SK-MEL-5 (cell line): ENCODE measurements at places on chromosomes 2 and 18.

DNA sequence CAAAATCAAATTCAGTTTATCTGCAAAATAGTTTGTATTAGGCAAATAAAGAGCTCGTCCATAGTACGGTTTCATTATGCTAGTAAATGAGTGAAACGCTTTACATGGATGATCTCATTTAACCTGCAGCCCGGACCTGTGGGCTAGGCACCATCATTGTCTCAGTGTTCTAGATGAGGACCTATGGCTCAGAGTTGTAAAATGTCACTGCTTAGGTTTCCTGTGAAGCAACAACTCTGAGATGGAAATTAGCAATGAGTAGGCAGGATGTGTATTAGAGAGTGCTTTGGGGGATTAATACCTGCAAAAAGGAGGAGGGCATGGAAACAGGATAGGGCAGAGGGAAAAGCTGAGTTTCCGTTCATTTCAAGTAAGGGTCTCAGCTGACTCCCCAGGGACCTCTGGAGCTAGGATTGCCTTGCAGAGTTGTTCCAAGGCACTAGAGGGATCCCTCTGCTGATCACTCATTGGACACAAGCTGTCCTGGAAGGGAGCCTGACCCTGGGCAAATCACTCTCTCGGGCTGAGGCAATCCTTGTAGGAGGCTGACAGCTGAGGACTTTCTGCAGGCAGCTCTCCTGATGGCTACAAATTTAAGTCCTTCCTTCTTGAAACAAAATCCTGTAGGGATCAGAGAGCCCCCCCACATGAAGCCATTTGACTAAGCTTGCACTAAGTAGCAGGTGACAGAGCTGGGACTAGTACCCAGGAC lies 58.8 kb upstream of the SIX2 start:
- peak; percentile 21 for DNase-seq

GRCh38 chr2:220279372-220279771 lies 651.9 kb downstream of the SLC4A3 start:
- DNase-seq = no peak

GRCh38 chr2:11444737-11445136 lies 21.2 kb downstream of the E2F6 start:
- DNase-seq = no peak

- DNase-seq = peak; percentile 27
Measured at GRCh38 chr2:9744256-9745004, 98.8 kb upstream of the TAF1B start.

- no peak for DNase-seq
Measured at GRCh38 chr2:181138816-181139215, 158.4 kb downstream of the UBE2E3 start.

- no peak for DNase-seq
Measured at GRCh38 chr2:217208867-217209266, 349.0 kb upstream of the TNP1 start.

DNA sequence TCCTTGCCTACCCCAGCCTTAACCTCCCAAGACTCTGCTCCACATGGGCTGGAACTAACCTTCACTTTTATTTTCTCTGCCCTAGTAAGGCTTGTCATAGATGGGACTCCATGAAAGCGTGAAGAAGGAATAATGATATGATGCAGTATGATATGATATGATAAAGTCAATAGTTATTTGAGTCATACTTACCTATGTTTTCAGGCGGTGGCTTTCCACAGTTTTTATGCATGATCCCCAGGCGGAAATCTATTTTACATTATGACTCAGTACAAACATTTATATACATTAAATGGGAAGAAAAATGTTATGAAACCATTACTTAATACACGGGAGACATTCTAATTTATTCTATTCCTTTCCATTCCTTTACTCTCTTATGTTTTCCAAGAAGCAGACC lies 5.6 kb downstream of the ACMSD start:
- no peak for DNase-seq

DNA sequence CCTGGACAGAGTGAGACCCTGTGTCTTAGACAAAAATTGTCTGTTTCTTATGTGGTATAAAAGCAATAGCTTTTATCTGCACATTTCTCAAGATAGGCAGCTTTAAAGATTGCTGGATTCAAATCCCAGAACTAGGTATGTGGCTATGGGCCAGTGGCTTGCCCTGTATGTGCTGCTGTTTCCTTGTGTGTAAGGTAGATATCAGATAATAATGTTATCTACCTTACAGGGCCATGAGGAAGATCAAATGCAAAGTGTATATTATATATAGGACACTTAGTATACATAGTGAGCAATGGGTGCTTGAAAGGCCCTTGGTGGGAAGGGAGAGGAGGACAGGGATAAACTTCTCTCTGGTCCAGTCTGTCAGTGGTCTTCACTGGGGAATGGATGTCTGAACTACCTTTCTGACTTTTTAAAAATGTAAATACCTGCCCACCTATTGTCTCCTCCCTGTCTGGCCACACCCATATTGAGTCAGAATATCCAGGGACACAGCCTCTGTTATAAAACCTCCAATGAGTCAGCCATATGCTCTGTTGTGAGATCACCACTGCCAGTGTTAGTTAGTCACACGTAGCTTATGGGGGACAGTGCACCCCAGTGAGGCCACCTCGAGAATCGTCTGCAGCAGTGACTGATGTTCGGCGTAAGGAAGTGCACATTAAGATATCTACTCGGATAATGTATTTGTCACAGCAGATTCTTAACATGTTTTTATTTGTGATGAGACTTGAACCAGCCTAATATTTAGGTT lies 383.4 kb downstream of the PTPRM start:
- no peak for DNase-seq

DNA sequence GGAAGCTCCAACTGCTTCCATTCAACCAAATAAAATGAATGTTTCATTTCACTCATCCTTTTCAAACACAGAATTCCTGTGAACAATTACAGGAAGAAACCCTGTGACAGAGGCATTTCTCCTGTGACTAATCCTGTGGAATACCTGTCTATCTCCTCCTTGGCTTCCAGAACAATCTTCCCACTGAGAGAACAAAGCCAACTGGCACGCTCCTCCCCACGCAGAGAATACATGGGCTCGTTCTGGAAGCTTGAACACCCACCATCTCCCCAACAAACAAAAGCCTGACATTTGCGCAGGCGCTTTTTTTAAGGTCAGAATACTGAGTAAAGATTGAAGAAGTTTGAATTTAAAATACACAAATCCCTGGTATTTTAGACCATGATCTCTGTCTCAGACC lies 104.7 kb upstream of the SLC66A3 start:
- no peak for DNase-seq

DNA sequence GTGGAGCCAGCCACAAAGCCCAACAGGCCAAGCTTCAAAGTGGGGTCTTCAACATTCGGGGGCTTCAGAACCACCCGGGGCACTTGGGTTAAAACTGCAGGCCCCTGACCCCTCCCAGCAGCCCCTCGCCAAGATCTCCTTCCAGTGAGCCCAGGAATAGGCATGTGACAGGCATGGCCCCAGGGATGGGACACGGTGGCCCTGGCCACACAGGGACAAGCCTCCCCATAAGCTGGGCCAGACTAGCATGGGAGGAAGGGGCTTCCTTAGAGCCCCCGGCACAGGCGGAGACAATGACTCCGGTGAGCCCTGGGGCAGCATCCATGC lies 52.4 kb downstream of the BIN1 start:
- no peak for DNase-seq

GRCh38 chr2:238816291-238816690 lies 31.6 kb upstream of the TWIST2 start:
- DNase-seq = no peak

DNA sequence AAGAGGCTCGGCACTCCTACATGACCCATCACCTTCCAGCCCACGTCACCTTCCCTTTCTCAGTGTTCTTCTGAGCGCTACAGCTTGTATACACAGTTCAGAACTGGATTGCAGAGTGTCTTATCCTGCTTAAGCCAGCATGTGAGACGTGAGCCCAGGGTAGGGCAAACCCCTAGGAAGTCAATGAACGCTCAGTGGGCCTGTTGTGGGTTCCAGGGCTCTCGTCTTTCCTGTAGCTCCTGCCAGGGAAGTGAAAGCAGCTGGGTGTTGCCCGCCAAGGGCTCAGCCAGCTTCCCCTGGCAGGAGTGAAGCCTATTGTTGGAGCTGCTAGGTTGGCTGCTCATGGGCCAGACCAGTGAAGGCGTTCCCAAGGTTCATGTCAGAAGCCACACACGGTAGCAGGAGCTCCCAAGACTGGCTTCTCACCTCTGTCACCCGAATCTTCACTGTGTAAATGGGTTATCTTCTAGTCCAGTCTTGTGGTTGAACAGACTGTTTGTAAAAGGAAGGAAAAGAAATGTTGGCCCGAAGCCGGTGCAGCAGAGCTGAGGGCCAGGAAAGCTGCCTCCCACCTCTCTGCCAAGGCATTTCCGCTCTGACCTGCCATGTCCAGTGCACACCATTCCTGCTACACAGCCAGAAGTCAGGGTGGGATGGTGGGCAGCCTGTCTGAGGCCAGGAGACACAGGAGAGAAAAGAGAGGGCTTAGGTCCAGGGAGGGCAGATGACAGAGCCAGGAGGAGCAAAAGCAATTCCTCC lies 69.6 kb upstream of the RMDN2 start:
- DNase-seq = no peak

GRCh38 chr2:11744631-11745394 lies 1.6 kb upstream of the LPIN1 start:
- peak; percentile 46 for DNase-seq

GRCh38 chr2:62485761-62486438 lies 20.1 kb downstream of the TMEM17 start:
- no peak for DNase-seq

DNA sequence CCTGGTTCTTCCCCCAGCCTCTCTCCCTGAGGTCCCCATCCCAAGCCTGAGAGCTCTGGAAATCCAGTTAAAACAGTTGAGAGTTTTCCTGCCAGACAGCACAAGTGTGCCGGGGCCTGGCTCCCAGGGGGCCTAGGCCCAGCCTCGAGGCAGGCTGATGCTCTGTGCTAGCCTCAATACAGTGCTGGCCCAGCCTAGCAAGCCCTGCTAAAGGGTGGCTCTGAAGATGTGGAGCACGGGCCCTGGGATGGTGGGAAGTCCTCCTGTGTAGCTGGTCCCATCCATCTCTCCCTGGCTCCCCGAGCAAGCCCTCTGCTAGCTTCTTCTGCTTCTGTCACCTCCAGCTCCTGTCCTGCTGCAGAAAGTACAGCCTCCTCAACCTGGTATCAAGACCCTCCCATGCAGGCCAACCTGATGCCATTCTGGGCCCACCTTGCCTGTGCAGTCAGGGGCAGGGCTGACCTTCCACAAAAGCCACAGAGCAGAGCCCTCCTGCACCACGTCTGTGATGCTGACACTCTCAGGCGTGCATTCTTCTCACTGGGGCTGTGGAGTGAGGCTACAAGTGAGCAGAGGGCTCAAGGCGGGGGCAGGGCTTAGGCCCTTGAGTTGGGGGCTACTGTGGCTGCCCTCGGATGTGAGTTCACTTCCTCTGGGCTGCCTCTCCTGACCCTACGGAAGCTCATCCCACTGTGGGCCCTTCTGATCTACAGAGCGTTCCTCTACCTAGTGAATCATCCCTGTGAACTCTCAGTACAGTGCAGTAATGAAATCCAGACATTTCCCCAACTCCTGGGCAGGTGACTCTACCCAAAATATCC lies 60.1 kb upstream of the LAPTM4A start:
- DNase-seq = no peak

DNA sequence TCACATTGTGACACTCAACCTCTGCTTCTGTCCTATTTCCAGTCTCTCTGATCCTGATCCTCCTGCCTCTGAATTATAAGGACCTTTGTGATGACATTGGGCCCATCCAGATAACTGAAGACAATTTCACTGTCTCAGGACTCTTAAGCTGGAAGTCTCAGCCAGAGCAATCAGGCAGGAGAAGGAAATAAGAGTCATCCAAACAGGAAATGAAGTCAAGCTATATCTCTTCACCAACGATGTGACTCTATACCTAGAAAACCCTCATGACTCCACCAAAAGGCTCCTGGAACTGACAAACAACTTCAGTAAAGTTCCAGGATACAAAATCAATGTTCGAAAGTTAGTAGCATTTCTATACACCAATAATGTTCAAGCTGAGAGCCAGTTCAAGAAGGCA lies 29.3 kb upstream of the TWIST2 start:
- DNase-seq = no peak

- DNase-seq = no peak
Measured at GRCh38 chr2:182319556-182320505, 107.0 kb downstream of the PDE1A start.

- DNase-seq = peak; percentile 81
Measured at GRCh38 chr2:62158444-62159121, 37.3 kb upstream of the B3GNT2 start.

DNA sequence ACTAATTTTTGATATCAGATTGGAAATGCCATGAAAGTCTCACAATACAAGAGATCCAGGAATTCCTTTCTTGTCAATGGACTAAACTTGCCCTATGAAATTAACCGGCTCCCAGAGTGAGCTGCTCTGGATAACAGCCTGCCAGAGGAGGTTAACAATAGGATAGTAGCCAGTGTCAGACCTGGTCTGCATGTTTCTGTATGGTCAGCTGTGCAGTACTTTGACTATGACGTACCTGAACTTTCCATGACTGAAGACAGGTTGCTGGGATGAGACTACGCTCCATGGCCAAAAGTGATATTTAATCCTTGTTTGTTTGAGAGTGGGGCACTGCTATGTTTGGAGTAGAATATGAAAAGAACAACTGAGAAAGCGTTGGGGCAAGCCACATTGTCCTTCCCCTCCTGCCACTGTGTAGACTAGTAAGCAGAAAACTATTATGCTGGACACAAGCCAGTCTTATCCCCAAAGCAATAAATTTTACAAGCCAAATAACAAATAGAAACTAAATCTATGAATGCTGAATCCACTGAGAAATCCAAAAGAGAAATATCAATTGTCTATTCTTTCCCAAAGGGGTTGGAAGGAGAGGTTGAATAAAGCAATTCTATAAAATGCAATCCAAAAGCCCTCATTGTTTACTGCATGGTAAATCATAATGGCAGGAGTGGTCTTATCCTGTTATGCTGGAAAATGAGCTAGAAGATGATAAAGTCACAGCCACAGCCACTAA lies 115.5 kb upstream of the CYP26B1 start:
- peak; percentile 5 for DNase-seq

DNA sequence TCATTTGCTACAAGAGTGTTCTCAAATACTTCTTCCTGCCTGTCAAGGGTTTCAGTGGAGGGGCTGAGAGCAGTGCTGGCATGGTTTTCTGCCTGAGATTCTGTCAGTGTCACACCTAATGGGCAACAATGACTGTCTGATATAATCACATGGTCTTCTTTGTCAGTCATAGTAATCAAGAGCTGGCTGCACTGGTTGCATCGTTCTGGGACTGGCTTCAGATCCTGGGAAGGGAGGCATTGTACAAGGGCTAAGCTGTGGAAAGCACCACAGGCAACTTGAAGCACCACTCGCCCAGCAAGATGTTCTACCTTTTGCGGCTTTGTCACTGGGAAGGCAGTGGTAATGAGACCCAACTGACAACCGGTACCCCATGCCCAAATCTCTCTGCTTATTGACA lies 19.6 kb downstream of the ALS2 start:
- DNase-seq = no peak

GRCh38 chr2:189609853-189610252 lies 29.3 kb upstream of the SLC40A1 start:
- DNase-seq = no peak

GRCh38 chr18:22523481-22523880 lies 105.8 kb upstream of the CTAGE1 start:
- DNase-seq = no peak

DNA sequence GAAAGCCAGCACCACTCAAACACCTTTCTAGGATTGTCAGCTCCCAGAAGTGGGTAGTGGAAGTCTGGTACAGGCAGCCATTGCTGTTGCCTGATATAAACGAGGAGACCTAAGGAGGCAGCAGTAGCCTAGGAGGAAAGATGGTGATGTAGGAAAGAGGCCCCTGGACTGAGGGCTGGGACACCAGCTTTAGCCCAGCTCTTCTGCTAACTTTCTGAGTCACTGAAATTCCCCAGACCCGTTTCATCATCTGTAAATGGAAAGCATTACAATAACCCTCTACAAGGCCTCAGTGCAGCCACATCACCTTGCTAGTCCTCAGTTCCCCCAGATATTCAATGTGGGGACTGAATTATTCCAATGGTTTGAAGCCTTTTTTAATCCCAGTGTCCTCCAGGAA lies 336.5 kb downstream of the TNS1 start:
- no peak for DNase-seq
